NCI-H1436 treated with DMSO at 0.1 percent for 48 hours (cell line): ENCODE measurements at places on chromosomes 16 and 17.

GRCh38 chr17:3167574-3167973 is 29.7 kb upstream of the OR1A2 start:
- DNase-seq, result no peak

DNA sequence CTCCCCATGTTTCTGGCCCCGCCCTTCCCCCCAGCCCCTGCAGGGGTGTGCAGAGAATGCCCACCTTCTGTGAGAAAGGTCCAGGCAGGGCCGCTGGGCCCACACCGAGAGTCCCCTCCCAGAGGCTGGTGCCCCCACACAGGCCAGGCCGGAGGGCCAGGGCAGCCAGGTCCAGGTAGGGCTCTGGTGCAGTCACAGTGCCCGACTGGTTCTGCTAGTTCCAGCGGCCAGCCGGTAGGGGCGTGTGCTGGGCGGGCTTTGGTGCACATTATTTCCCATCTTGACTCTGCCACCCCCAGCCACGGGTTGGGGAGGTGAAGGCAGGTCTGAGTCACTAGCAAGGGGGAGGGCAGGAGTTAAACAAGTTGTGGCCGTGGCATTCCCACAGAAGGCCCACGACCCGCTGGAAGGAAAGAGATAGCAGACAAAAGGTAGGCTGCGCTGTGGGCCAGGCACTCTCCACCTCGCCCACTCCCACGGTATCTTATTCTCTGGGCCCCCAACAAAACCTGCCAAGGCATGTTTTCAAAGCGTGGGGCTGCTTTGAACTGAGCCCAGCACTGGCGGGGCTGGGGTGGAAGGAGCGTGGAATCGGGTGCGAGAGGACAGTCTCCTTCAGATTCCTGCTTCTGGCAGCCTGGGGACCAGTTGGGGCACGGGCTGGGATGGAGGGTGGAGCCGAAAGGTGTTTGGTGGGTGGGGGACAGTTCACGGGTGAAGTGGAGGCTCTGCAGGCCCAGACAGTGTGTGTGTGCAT is 1.9 kb downstream of the EPN3 start:
- no peak for DNase-seq

DNA sequence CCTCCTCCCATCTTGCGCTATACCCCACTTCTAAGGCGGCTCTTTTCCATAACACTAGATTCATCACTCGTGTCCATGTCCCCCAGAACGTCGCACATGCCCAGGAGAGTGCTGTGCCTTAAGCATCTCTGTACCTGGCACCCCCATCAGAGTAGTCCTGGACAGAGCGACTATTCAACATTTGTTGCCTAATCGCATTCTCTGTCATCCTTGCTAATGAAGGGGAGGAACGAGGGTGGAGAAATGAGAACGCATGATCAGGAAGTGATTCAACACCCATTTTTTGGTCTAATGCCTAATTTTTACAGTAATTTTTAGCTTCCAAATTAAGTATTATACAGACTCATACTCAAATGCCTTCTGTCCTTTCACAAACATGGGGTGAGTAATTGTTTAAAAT is 53.2 kb downstream of the SLC39A11 start:
- no peak for DNase-seq

DNA sequence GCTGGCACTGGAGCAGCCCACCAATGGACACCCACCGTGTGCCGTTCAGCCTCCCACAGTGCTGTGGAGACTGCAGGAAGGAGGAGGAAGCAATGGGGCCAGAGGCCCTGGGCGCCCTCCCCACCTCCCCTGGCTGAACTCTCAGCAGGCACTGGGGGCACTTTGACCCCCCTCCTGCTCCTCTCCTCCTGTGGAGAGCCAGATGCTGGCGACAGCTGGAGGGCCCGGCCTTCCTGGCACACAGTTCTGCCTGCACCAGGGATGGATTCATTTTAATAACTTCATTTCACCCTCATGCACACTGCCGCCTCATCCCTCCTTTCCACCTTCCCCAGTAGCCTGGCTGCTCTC is 6.0 kb downstream of the NXPH3 start:
- DNase-seq, result no peak

- no peak for DNase-seq
Observed at GRCh38 chr16:1543085-1543896, 9.8 kb downstream of the TMEM204 start.

- no peak for DNase-seq
Observed at GRCh38 chr17:11885051-11885450, 112.2 kb downstream of the ZNF18 start.

DNA sequence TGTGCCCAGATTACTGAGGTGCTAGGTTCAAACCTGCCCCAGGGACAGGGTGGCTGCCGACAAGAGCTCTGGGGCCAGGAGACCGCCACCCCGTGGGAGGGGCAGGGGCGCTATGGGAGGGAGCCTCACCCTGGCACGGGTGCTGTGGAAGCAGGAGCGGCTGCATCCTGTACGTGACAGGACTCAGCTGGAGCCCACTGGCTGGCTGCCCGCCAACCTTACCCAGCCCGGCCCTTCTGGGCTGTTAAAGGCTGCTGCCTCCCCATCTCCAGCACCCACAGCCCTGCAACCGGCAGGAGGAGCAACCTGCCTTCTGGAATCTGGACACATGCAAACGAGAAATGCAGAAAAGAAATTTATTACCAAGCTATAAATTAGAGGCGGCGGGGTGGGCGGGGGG is 11.2 kb downstream of the PAM16 start:
- DNase-seq, result no peak

- peak; percentile 87 for DNase-seq
Observed at GRCh38 chr17:31487648-31488263, 96.3 kb downstream of the RAB11FIP4 start.

GRCh38 chr16:66741950-66742808 is 9.2 kb downstream of the DYNC1LI2 start:
- DNase-seq, result no peak

DNA sequence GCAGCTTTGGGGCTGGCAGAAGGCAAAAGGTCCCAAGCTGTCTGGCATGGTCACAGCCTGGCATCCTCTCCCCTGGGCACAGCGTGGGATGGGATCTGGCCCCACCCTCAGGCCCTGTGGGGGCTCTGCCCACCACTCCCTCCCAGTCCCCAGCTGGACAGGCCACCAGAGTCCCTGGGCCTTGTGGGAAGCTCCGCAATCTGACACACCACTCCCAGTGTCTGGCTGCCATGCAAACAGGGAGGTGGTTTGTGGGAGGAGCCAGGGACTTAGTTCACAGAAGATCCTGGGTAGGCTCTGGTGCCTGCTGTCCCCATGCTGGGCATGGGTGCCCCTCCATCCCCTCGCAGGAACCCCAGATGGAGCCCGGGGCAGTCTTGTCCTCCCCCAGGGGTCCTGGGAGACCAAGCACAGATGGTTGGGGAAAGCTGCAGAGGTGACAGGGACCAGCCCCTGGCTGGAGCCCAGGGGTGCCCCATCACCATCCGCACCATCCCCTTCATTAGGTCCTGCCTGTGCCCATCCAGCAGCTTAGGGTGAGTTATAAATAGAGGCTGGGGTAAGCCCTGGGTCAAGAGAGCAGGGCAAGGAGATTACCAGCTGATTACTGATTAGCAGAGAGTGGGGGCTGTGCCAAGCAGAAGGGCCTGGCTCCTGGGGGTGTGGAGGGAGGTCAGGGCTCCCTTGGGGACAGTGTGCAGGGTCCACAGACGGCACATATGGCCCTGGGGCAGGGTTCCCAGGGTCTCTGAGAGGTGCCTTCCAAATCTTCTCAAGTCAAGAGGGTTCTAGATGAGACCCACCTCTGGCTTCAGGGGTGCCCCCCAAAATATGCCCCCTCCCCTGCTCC is 6.2 kb downstream of the FSCN2 start:
- DNase-seq, result no peak

DNA sequence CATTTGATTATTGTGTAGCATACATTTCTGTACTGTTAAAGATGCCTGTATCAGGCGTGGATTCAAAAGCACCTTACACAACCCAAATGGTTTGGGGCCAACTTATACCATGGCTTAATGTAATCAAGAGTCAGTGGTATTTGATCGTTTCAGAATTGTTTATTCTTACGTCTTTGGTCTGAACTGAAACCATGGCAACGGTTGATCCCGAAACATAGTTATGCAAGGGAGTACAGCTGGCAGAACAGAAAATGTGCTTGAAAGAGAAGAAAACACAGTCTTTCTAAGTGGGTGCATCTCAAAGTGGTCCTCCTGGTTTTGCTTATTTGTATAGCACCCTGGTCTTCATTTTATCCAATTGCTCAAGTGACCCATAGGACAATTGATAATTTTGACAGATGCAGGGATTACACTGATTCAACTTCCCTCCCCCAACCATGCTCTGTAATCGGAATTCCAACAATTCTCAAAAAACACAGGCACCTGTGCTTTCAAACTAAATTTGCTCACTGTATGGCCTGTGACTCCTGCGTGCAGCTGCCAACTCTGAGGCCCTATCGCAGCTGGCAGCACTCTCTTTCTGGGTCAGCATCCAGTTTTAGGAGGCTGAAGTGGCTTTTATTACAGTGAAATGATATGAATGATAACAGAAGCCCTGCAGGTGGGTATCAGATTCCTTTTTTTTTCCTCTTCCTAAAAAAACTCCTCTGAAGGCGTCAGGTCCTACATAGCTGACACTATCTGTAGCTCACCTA is 77.0 kb upstream of the AXIN2 start:
- DNase-seq, result no peak

DNA sequence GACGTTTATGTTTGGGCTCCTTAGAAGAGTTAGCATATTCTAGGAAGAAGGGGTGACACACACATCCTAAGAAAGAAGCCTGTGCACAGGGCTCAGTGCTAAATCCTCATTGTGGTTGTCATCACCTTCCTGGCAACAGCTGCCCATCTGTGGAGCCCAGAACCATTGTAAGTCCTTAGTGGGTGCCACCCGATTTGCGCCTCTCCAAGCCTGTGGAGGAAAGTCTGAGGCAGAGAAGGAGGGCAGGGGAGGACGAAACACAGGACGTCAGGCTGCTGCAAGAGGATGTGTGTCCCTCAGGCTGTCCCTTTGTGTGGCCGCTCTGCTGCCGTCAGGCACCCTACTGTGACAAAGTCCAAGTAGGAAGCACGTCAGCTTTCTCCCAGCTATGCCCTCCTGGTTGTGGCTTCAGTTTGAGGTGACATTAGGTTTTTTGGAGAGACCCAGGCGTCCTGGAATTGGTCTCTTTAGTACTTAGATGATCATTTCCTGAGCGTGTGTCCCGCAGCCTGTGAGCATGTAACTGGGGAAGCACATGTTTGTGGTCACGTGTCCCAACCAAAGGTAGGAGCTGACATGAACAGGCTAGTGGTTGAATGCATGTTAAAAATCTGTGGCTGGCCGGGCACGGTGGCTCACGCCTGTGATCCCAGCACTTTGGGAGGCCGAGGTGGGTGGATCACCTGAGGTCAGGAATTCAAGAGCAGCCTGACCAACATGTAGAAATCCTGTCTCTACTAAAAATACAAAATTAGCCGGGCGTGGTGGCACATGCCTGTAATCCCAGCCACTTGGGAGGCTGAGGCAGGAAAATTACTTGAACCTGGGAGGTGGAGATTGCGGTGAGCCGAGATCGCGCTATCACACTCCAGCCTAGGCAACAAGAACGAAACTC is 10.7 kb downstream of the CLUAP1 start:
- DNase-seq, result no peak

GRCh38 chr17:45739786-45740185 is 44.3 kb upstream of the CRHR1 start:
- no peak for DNase-seq

- no peak for DNase-seq
Observed at GRCh38 chr17:55414983-55415382, 6.7 kb downstream of the MMD start.

DNA sequence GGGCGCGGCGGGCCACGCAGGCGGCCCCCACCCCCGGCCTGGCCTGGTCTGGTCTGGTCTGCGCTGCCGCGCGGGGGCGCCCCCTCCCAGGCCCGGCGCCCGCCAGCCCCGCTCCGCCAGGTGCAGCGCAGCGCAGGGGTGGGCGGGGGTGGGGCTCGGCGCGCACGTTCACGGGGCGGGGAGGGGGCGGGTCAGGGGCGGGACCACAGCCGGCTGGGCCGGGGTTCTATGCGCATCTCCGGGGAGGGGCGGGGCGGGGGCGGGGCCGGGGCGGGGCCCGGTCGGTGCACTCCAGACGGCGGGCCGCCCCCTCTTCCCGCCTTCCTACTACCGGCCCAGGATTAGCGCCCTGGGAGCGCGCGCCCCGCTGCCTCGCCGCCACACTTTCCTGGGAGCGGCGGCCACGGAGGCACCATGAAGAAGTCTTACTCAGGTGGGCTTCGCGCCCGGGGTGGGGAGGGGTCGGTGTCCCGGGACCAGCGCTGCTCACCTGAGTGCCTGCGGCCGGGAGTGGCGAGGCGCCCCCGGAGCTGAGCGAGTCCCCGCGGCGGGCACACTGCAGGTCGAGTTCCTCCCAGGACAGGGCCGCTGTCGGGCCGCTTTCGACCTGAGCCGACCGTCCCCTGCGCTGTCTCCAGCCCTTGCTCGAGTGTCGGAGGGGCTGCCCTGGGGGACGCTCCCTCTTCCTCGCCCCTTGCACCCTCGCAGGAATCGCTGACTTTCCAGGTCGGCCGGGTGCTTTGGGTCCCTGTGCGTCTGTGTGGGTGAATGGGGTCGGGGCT is 140.5 kb downstream of the SEC14L1 start:
- DNase-seq, result peak; percentile 17

DNA sequence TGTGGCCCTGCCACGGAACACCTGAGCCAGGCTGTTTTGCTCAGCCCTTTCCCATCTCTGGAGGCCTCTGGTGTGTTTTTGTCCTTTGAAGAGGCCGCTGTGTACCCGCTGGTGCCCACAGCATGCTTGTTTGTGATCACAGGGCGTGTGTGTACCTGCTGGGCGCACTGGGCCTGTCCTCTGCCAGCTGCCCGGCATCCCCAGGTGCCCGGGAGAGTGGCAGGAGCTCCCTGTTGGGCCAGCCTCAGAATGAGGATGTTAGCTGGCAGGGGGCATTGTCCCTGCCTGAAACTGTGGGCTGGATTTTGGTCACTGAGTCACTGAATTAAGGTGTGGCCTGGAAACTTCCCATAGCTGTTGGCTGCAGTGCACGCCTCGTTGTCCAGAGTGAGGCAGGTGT is 31.1 kb downstream of the BAIAP2 start:
- DNase-seq, result no peak

- DNase-seq, result no peak
Observed at GRCh38 chr17:61431594-61432311, 20.5 kb upstream of the TBX4 start.

DNA sequence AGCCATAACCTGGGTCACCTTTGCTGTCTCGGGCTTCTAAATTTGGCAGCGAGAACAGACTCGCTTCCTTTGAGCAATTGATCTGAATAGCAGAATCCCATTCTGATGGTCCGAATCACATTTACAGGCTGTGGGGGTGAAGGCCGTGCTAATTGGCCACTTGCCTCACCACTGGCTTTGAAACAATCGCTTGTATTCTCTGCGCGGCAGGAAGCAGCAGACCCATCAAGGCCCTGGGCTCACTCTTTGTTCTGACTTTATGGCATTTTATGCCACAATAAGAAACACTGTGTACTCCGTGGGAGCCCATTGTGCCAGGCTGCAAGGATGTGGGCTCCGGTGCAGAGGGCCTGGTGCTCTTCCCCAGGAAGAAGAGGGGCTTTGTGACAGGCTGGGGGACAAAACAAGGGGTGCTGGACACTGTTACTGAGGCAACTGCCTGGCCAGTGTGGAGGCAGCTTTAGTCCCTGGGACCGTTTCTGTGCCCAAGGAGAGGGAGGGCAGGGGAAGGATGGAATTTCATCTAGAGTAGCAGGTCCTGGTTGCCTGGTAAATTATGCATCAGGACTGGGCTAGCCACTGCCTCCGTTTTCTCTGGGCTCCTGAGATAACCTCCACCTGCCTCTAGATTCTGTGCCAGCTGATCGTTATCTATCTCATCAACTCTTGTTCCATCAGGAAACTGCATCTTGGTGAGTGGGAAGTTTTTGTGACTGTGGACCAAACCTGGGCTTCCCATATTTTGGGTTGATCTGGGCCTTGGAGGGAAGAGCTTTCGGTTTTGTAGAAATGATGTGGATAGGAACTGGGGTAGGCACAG is 78.5 kb downstream of the MRC2 start:
- no peak for DNase-seq
